ENCODE measurements at places on chromosomes 16 and 17.
A peak's percentile ranks its signal among the peaks of the same experiment; 100 is the strongest.

DNA sequence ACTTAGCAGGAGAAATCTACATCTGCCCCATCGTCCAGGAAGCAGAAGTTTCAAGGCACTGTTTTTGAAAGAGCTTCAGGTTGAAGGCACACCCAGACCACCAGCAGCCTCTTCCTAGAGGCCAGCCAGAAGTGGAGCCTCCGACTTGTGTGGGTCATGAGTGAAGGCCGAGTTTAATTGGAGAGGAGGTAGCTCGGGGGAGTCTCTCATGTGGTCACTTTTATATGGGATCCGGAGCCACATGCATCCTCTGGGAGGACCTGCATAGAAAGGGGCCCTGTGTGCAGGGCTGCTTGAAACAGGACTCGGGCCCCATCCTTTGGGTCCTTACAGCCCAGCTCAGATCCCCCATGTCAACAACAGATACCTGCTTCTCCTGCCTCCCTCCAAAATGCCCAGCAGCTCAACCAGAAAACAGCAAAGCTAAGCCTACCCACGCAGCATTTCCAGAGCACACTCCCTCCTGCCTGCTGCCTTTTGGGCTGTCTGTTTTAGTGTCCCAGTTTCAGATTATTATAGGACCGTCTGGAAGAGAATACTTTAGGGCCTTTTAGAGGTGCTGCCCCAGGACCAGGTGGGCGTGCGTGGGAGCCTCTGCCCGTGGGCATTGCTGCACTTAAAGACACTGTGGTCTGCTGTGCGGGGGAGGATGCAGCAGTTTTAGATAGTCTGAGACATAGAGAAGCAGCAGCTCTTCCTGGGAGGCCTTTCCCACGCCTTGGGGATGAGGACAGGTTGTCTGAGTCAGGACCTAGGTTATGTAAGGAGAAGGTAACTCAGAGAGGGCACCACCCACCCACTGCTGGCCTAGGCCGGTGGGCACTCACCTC, 29.5 kb downstream of the MPRIP start:
- no peak for DNase-seq

DNA sequence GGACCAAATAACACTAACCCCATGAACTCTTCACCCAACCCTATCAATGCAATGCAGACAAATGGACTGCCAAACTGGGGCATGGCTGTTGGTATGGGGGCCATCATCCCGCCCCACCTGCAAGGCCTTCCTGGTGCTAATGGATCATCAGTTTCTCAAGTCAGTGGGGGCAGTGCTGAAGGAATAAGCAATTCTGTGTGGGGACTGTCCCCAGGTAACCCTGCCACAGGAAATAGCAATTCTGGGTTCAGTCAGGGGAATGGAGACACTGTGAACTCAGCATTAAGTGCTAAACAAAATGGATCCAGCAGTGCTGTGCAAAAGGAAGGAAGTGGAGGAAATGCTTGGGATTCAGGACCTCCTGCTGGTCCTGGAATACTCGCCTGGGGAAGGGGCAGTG, 78.9 kb downstream of the TMC6 start:
- no peak for DNase-seq

DNA sequence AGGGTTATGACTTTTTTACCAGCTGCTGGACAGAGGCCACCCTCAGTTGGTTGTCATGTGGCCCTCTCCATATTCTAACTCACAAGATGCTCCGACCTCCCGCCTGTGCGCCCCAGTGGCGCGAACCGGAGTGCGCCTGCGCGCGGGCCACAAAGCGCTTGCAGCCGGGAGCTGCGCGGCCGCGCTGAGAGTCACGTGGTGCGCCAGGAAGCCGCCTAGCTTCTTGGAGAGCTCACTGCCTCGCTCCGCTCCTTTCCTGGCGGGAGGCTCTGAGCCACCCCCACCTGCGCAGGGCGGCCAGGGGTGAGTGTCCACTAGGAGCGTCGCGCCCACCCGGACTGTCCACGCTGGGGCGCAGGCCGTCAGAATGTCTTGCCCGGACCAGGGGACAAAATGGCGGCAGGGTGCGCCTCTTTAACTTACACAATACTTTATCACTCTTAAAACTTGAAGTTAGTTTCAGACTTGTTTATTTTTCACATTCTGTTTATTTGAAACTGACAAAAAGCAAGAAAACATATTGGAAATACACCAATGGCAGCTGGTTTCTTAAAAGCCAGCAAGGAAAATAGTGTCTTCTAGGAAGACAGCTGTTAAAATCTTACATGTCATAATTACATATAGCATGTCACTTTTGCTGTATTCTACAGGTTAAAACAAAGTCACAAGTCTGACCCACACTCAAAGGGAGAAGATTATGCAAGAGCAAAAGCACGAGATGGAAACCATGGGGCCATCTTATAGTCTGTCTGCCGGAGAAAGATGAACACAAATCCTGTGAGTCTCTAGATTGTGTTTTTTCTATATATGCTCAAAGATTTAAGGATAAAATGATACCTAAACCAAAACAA, 357.9 kb downstream of the CNTNAP4 start:
- no peak for DNase-seq

DNA sequence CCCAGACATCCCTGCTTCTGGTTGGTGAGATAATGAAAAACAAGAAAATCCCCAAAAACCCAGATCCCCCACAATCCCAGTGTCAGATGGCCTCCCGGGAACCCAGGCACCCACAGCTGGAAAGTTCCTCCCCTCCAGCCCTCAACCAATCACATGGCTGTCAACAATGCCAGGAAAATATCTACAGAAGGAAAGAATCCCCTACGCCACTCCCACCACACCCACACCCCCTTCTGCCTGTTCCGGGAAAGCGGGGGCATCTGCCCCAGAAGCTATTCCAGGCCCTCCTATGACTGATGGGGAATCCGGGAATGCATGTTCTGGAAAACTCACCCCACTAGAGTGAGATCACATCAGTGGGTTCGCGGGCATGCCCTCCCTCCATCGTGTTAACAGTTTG, 1.8 kb downstream of the TMEM95 start:
- DNase-seq = no peak

DNA sequence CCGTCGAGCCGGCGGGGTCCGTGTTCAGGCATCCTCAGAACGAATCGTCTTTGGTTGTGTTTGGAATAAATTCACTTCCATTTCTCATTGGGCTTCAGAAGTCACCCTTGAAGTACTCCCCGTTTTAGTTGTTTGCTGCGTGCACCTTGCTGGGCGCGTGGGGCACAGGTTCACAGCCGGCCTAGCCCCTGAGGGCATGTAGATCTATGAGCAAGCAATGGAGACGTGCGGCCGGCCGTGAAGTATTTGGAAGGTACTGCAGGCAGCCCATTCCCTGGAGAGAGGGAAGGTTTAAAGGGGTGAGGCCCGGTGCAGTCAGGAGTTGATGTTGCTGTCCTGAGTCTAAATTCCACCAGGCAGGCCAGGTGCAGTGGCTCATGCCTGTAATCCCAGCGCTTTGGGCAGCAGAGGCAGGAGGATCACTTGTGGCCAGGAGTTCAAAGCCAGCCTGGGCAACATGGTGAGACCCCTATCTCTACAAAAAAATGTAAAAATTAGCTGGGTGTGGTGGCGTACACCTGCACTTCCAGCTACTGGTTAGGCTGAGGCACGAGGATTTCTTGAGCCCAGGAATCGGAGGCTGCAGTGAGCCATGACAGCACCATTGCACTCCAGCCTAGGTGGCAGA, 714 bp downstream of the ACSF3 start:
- peak; percentile 83 for DNase-seq

GRCh38 chr17:50603340-50603739, 31.3 kb upstream of the ABCC3 start:
- DNase-seq = peak; percentile 80

GRCh38 chr17:3798273-3799180, 2.5 kb downstream of the ITGAE start:
- DNase-seq = no peak

- DNase-seq = no peak
Observed at GRCh38 chr16:68548947-68549346, 9.9 kb downstream of the ZFP90 start.

- DNase-seq = no peak
Observed at GRCh38 chr16:23385441-23385840, 67.5 kb downstream of the COG7 start.

- DNase-seq = no peak
Observed at GRCh38 chr17:19886116-19886515, 18.4 kb upstream of the ULK2 start.
